ENCODE measurements at places on chromosomes 13 and 19. TPM values are rescaled to one million over a fixed set of nuclear protein-coding genes. Genes with fewer than 3 reads are reported as not detected.

Gene IZUMO2
- not detected for total RNA-seq

Gene SKA3
- 1.7 TPM for total RNA-seq

Gene JAK3
- 2.7 TPM for total RNA-seq

Gene CD22
- 2.5 TPM for total RNA-seq

Gene SRRM5
- total RNA-seq, result 0.14 TPM

Gene RDH8
- total RNA-seq, result not detected

Gene TLE5
- 487 TPM for total RNA-seq

Gene RASAL3
- 4.4 TPM for total RNA-seq

Gene NPAS1
- 0.37 TPM for total RNA-seq

Gene FBXO27
- total RNA-seq, result not detected

Gene ELSPBP1
- total RNA-seq, result not detected

Gene NKPD1
- total RNA-seq, result 0.08 TPM

Gene STOML3
- 0.25 TPM for total RNA-seq

Gene DENND1C
- total RNA-seq, result 2.8 TPM

Gene ATP8B3
- 0.52 TPM for total RNA-seq

Gene GPR108
- total RNA-seq, result 128 TPM

Gene SIGLEC7
- total RNA-seq, result 1.3 TPM

Gene TDRD3
- 31.9 TPM for total RNA-seq

Gene DPY19L3
- total RNA-seq, result 17.7 TPM

Gene SBK3
- not detected for total RNA-seq

Gene CCDC8
- 0.40 TPM for total RNA-seq

Gene FCHO1
- total RNA-seq, result 3.0 TPM

Gene RASA3
- total RNA-seq, result 9.0 TPM

Gene TMEM255B
- total RNA-seq, result 2.4 TPM

Gene GNG7
- total RNA-seq, result 1.4 TPM

Gene CEACAM21
- total RNA-seq, result not detected

Gene MEF2B
- 3.5 TPM for total RNA-seq

Gene ZNF573
- total RNA-seq, result 7.4 TPM

Gene TICAM1
- 40.5 TPM for total RNA-seq

Gene ZNF728
- 0.27 TPM for total RNA-seq

Gene PRSS57
- total RNA-seq, result not detected

Gene GRAMD1A
- total RNA-seq, result 32.3 TPM

Gene ZNF865
- 13.0 TPM for total RNA-seq

Gene CCL25
- not detected for total RNA-seq

Gene LMTK3
- 1.1 TPM for total RNA-seq

Gene PRR12
- 26.4 TPM for total RNA-seq

Gene SIGLEC9
- 2.0 TPM for total RNA-seq

Gene ATXN8OS
- not detected for total RNA-seq

Gene SNRPA
- total RNA-seq, result 68.0 TPM

Gene ZNF439
- 10.9 TPM for total RNA-seq

Gene DCT
- total RNA-seq, result not detected

Gene POLD1
- total RNA-seq, result 28.2 TPM

Gene OR10H1
- total RNA-seq, result 0.09 TPM

Gene SUPT20H
- 46.6 TPM for total RNA-seq

Gene ZNF320
- total RNA-seq, result 14.6 TPM

Measured in left colon (tissue), 2 donors.